ENCODE measurements at places on chromosomes 2 and 18.

- no peak for DNase-seq
These were observed 22.8 kb downstream of the FHL2 start for GRCh38 chr2:105376010-105376409.

DNA sequence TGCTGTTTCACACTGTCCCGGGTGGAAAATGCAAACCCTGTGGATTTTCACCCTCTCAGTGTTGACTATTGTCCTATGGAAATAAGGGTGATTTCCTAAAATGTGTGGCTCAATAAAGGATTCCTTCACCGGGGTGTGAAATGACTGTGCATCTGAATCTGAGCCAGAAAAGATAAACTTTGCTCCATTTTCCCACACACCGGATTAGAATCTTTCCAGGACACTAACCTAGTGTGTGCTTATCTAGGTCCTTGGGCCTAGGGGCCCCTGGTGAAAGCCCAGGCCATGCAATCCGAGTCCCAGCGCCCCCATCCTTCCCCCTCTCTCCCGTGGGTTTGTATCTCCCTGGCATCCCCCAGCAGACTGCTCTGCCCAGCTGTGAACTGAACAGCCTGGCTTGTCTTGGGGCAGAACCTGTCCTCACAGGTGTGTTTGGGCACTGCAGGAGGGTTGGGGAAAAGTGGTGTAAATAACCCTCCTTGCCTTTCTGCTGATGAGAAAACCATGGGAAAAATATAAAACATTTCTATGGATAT lies 17.3 kb downstream of the KLHL29 start:
- DNase-seq = no peak

DNA sequence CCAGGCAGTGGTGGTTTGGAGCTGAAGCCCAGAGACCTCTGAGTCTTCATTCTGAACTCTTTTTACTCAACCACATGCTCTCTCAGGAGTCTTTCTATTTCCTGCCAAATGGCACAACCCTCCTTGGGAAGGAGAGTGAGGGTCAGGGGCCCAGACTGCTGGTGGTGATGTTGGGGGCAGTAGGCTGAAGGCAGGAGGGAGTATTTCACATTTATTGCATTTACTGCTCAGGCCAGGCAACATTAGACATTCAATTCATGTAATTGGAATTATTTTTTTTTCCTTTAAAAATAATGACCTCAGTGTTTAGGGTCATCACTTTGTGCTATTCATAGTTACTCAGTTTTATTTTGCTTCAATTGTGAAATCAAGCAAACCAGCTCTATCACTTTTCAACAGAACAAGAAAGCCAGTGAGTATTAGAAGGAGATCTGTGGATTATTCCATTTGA lies 311.3 kb upstream of the NT5C1B start:
- no peak for DNase-seq

- DNase-seq = no peak
These were observed 19.3 kb downstream of the FEZ2 start for GRCh38 chr2:36578343-36579296.

- DNase-seq = no peak
These were observed 31.3 kb upstream of the TOGARAM2 start for GRCh38 chr2:28949617-28950305.

DNA sequence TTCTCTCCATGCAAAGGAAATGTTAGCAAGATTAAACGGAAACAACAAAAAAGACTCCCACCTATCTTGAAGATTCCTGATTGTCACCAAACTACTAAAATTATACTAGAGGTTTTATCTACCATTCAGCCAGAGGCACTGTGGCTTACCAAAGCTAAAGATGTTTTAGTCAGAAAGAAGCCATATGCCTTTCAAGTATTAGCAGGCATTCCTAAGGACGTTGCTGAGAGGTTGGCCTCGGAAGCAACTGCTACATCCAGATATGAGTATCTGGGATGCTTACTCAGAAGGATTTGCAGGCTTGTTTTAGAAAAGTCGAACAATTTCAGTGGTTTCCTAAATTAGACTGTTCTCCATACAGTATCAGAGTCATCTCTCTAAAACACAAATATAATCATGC lies 88.3 kb upstream of the UBE2E3 start:
- DNase-seq = no peak

DNA sequence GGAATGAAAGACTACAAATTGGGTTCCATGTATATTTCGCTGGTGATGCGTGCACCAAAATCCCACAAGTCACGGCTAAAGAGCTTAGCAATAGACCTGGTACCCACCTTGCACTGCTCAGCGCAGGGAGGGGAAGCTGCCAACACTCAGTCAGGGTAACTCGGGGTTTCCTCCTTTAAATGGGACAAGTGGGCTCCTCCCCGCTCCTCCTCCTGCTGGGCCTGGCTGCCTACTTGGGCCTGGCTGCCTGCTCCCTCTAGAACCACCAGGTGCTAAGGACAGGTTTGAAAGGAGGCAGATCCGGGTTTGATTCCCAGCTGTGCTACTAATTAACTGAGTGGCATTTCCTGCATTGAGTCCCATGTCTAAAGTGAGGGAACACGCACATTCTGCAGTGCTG lies 23.4 kb downstream of the MYO7B start:
- DNase-seq = no peak

GRCh38 chr2:172181840-172182239 lies 79.1 kb upstream of the DLX2 start:
- no peak for DNase-seq

GRCh38 chr2:200158647-200159356 lies 147.7 kb upstream of the SPATS2L start:
- no peak for DNase-seq

- DNase-seq = no peak
These were observed 108.9 kb upstream of the MAP4K3 start for GRCh38 chr2:39545957-39546356.

DNA sequence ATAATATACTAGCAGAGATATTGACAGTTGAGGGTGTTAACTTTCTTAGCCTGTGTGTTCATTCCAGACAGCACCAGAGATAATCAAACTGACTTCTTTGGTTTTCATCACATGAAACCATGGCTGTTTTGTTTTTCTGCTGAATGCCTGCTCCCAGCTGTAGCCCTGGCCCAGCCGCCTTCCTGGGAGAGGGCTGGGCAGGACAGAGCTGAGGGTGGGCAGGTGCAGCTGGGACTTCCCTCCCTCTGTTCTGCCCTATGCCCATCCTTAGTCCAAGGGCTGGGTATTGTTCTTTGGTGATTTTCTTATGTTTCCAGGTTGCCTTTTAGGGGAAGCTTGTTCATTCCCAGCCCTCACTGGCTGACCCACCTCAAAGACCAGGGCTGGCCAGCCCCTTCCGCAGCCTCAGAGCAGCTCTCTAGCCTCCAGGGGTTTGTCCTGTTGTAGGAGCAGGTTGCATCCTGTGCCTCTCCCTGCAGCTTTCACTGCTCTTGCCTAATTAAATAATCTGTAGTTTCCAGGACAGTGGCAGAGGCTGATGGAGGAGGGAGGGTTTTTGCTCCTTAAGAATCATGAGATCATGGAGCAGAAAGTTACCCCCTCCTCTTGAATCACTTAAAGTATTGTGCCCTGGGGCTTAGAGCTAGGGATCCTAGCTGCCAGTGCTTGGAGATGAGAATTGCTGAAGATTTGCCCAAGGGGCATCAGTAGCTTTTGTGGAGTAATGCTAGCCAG lies 61.4 kb downstream of the MTCL1 start:
- DNase-seq = no peak

GRCh38 chr18:43950062-43950461 lies 672.8 kb upstream of the SYT4 start:
- DNase-seq = no peak

DNA sequence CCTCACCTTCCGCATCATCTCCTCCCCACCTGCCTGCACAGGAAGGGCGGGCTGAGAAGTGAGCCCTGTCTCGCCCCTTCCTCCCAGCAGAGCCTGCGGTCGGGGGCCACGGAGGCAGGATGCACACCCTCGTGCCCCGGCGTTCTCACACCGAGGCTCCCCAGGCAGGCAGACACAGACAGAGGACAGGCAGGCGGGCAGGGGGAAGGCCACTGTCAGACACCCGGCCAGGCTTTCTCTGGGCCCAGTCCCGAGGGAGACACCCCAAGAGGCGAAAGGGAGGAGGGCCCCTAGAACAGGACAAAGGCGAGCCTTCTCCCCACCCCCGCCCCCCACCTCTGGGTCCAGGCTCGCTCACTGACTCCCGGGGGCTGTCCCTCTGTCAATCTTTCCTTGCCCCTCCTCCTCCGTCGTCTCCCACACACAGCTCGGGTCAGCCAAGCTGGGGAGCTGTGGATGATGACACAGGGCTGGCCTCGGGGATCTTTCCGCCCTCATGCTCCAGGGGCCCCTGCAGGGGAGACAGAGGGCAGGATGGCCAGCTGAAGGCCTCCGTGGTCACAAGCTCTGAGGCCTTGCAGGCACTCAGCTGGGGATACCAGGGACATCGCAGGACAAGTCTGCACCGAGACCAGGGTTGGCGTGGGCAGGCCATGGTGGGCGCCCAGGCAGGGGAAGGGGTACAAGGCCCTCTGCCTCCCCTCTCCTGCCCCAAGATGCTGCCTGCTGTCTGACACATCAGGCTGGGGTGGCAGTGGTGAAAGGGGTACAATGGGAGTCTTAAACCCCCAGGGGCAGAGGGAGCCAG lies 24.9 kb downstream of the BIN1 start:
- DNase-seq = no peak

- no peak for DNase-seq
These were observed 18.8 kb upstream of the SOS1 start for GRCh38 chr2:39139511-39140237.

GRCh38 chr18:11937874-11938478 lies 29.9 kb upstream of the MPPE1 start:
- peak; percentile 70 for DNase-seq
